GDM1 (cell line): ENCODE measurements at places on chromosomes 1 and 21.

GRCh38 chr1:241356519-241357365 lies at the start of gene RGS7:
TSS of gene RGS7 (minus strand) at chr1:241357205.
- no peak for DNase-seq

DNA sequence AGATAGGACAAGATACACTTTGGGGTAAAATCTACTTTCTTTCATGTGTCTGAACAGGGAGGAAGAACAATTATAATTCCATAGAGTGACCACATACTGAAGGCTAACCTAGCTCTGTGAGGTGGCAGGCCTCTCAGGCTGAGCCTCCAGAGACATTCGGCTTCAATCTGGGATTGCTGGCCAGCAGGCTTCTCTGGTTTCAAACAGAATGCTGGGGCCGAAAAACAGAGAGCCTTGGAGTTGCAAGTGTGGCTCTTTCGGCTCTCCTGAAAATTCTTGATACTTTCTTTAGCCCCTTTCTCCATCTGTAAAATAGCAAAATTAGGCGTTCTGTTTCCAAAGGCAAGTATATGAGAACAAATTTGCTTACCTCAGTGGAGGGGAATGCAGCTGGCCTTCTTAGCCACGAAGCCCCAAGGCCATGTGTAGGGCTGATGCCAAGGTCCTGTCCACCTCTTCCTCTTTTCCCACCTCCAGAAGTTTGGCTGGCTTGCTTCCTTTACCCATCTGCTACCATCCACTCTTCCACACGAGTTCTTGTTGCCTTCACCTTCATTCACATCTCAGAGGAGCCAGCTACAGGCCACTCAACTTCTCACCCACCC lies 30.0 kb upstream of the UBE2U start:
- DNase-seq, result no peak

DNA sequence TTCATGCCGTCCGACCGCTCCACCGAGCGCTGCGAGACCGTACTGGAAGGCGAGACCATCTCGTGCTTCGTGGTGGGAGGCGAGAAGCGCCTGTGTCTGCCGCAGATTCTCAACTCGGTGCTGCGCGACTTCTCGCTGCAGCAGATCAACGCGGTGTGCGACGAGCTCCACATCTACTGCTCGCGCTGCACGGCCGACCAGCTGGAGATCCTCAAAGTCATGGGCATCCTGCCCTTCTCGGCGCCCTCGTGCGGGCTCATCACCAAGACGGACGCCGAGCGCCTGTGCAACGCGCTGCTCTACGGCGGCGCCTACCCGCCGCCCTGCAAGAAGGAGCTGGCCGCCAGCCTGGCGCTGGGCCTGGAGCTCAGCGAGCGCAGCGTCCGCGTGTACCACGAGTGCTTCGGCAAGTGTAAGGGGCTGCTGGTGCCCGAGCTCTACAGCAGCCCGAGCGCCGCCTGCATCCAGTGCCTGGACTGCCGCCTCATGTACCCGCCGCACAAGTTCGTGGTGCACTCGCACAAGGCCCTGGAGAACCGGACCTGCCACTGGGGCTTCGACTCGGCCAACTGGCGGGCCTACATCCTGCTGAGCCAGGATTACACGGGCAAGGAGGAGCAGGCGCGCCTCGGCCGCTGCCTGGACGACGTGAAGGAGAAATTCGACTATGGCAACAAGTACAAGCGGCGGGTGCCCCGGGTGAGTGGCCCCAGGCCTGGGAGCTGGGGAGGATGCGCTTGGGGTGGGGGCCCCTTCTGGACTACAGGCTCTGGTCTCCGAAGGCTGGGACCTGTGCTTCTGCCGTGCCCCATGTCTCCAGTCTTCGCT lies 1.1 kb downstream of the SKI start:
- peak; percentile 24 for DNase-seq

- peak; percentile 33 for DNase-seq
Measured at GRCh38 chr1:246295968-246296367, 211.1 kb downstream of the SMYD3 start.

- DNase-seq, result no peak
Measured at GRCh38 chr1:56507925-56508522, 71.3 kb downstream of the PLPP3 start.

DNA sequence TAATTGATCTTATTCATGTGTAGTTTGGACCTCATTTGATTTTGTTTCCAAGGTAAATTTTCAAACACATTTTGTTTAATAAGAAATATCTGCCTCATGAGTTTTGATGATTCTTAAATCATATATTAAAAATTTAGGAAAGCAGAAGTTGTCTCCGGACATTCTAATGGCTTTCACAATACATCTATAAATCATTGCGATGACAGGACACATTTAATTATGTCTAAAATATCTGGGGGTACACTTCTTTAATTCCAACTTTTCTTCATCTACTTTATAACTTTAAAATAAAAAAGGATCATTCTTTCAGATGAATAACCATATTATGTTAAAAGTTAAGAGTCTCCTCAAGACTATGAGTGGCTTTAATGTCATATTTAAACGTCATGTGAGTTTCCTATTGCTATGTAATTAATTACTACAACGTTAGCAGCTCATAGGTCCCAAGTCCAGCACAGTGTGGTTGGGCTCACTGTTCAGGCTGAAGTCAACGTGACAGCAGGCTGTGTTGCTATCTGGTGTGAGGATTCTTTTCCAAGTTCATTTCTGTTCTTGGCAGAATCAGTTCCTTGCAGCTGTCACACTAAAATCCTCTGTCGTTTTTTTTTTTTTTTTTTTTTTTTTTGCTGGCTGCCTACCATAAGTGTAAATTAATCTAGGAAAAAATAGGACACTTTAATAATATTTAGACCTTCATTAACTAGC lies 893.5 kb downstream of the LTN1 start:
- DNase-seq, result no peak

DNA sequence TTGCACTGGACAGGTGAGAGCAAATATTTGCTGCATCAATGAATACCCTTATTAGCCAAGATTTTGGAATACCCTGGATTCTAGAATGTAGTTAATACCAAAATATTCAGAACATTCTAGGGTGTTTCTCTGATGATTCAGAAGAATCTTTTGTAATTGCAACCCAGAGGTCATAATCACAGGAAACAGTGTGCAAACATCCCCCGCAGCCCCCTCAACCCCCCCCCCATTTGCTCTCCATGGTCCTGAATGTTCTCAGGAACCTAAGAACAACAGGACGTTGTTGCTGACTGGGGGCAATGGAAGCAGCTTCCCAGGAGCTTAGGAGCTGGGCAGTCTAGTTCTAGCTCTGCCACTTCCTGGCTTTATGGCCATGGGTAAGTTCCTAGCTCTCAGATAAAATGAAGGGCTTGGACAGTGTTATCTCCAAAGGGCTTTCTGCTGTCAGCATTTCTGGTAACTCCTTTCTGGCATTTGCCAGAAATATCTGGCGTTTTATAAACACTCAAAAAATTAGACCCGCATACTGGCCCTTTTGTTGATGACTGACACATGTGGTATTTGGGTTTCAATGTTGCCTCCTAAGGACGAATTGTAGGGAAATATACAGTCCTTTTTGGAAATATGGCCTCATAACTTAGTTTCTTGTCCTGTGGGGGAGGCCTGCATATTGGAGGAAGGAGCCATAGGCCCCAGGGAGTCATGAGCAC lies 178.6 kb downstream of the RRAGC start:
- DNase-seq, result no peak

GRCh38 chr1:238672262-238672661 lies 714.1 kb upstream of the CHRM3 start:
- DNase-seq, result no peak

DNA sequence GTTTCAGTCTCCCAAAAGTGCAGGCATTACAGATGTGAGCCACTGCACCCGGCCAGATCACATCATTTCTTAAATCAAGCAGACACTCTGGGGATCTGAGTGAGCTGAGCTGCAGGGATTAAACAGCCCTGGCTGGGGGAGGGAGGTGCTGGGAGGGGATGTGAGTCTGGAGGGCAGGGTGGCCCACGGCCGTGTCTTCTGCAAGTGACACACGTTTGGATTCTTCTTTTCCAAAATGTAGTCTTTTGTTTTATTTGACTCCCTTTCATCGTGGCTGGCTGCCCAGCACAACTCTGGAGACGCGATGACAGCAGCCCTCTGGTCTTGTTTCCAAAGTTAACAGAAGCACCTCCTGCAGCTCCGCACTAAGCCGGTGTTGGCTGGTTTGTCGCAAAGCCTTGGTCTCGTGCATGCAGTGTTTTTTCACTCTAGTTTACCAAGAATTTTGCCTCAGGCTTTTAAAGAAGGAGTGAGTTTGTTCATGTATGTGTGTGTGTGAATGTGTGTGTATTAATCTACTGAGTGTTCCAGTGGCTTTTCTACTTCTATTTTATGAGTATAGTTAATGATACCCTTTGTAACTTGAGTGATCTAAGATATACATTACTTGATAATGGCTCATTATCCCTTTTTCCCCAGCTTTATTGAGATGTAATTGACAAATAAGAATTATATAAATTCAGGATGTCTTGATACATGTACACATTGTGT lies 2.8 kb upstream of the KRTAP10-5 start:
- DNase-seq, result no peak

DNA sequence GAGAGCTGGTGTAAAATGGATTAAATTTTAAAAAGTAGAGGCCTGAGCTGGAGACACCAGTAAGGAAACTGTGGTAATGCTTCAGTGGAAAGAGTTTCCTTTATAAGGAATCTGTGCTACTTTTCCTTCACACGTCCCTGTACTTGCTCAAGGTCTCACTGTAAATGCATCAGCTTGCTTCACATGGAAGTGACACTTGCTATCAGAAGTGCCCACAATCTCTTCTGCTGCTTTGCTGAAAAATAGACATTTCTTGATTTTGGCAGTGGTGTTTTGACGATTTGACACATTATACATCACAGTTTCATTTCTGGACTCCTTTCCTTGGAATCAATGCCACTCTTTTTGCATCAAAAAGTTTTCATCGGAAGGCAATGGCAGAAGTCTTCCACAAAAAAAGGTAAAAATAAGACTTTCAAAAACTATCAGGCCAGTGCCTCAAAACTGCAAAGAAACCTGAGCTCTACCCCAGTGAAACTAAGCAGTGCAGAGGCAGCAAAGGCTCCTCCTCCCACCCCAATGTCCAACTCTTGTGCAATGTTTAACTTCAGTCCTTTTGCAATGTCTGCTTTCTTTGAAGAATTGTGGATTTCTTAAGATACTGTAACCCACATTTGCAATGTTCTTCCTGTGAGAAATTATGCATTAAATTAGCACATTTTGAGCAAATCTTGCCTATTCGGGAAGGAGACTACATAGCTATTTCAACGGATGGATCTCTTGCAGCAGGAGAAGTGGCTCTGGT lies 18.4 kb upstream of the TSPAN2 start:
- DNase-seq, result no peak

- peak; percentile 69 for DNase-seq
Measured at GRCh38 chr1:3319874-3320245, 134.6 kb upstream of the ARHGEF16 start.

GRCh38 chr21:36454093-36454531 lies 25.8 kb downstream of the CLDN14 start:
- DNase-seq, result no peak

DNA sequence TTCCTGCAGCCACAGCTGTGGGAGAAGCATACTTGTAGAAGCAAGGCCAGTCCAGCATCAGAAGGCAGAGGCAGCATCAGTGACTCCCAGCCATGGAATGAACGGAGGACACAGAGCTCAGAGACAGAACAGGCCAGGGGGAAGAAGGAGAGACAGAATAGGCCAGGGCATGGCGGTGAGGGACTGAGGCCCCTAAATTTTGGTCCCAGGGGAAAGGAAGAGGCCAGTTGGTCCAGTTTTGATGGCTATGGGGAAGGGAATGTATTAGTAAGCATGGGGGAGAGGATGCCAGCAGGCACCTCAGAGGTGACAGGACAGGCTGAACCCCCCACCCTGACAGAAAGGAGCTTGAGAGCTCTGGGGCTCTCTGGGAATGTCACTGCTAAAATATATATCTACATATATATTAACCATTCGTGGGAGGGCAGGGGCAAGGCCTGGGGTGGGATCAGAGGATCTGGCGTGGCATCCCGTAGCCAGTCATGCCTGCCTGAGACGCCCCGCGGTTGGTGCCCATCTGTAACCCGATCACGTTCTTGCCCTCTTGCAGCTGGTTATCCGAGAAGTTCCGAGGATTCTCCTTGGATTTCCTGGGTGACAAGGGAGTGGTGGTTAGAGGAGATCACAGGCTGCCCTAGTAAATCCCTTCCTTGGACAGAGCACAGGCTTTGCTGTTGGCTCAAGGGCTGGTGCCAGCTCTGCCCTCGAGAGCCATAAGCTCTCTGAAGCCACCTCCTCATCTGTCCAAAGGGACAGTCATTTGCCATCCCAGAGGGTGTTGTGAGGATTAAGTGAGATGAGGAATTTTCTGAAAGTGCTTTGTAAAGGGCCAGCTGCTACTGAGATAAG lies 6.7 kb downstream of the TAGLN2 start:
- no peak for DNase-seq

GRCh38 chr1:178644308-178645120 lies 80.5 kb upstream of the RALGPS2 start:
- DNase-seq, result no peak

GRCh38 chr1:22325531-22326371 lies 125.9 kb upstream of the ZBTB40 start:
- DNase-seq, result no peak

DNA sequence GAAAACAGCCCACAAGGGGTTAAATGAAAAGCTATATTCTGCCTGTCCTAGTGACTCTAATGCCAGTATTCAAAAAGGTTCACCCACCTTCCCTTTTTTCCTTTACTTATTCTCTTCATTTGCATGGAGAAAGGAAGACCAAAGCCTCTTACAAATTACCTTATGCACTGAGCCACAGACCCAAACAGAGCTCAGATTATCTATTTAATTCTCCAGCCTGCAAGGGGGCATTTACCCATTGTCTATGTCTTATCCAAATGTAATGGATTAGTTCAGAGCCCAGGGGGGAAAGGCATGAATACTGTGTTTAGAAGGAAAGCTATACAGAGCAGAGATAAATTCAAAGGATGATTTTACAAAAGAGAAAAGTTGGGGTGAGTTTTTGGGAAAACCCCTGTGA lies 388.5 kb downstream of the OMA1 start:
- no peak for DNase-seq

DNA sequence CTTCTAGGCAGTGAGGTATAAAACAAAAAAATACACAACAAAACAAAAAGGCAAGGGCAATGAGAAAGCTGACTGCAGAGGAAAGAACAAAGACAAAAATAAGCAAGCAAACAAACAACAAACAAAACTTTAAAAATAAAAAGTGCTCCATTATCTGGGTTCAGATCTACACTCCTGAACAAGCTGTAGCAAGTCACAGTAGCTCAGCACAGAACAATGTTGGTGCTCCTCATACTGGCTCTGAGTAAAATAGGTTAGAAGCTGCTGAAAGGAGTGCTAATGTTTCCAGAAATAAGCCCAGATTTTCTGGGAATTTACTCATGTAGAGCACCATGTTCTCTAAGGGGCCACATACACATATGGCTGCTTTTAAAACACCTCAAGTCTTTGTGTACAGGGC lies 16.6 kb upstream of the DUSP10 start:
- no peak for DNase-seq

GRCh38 chr1:44413740-44414139 lies 8.7 kb downstream of the RNF220 start:
- DNase-seq, result no peak

- DNase-seq, result no peak
Measured at GRCh38 chr1:152448095-152448494, 34.0 kb upstream of the CRNN start.

DNA sequence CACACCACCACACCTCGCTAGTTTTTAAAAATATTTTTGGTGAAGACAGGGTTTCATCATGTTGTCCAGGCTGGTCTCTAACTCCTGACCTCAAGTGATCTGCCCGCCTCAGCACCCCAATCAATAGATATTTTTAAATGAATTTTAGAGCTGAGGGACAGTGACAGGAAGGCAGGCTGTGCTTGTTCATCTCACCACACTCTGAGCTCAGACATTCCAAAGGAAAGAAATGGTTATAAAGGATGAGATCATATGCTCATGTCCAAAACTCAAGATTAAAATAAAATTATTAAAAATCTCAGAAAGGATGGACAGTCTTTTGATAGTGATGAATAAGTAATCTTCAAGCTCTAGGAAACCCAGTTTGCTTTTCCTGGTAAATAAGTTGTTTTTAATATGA lies 40.9 kb downstream of the L1TD1 start:
- DNase-seq, result no peak
